IPS-NIHi11 (cell line): ENCODE measurements at places on chromosomes 4 and X.
A peak's percentile ranks its signal among the peaks of the same experiment; 100 is the strongest.

GRCh38 chrX:136047016-136047642 is 61.9 kb downstream of the SLC9A6 start:
- DNase-seq = no peak

- no peak for DNase-seq
Observed at GRCh38 chrX:22541926-22542325, 269.2 kb downstream of the CBLL2 start.

DNA sequence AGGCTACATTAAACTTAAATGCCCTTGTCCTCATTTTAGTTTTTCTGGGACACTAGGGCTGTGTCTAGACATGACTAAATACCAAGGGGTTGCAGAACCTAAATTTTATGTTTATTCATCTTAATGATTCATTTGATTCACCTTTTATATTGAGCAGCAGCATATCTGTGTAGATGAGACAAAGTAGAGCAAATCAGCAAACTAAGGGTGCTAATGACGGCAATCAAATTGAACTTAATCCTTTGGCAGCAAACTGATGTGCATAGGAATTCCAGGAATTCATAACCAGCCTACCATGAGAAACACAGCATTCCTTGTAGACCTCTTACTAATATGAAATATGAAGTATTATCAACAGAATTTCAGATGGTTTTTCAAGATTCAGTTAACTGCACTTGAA is 25.1 kb downstream of the EPHA5 start:
- no peak for DNase-seq

GRCh38 chr4:164614329-164614728 is 139.6 kb upstream of the SMIM31 start:
- no peak for DNase-seq

DNA sequence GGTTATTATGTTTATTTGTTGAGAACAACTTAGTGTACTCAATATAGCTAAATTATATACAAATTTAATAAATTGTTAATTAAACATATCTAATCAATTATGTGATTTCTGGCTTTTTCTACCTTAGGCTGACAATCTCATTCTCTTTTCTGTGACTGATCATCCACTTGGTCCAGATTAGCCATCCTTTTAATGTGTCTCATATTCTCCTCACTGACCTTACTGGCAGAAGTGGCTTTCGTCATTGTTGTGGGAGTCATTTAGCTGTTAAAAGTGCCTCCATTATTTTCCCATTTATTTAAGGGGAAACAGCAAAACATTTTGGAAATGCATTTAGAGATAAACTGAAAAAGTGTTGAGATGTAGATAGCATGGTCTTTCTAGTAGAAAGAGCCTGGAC is 172.2 kb downstream of the CCSER1 start:
- DNase-seq = no peak

GRCh38 chr4:112807083-112807482 is 170.1 kb downstream of the LARP7 start:
- DNase-seq = no peak

- peak; percentile 40 for DNase-seq
Observed at GRCh38 chrX:13506574-13506973, 62.8 kb upstream of the EGFL6 start.

DNA sequence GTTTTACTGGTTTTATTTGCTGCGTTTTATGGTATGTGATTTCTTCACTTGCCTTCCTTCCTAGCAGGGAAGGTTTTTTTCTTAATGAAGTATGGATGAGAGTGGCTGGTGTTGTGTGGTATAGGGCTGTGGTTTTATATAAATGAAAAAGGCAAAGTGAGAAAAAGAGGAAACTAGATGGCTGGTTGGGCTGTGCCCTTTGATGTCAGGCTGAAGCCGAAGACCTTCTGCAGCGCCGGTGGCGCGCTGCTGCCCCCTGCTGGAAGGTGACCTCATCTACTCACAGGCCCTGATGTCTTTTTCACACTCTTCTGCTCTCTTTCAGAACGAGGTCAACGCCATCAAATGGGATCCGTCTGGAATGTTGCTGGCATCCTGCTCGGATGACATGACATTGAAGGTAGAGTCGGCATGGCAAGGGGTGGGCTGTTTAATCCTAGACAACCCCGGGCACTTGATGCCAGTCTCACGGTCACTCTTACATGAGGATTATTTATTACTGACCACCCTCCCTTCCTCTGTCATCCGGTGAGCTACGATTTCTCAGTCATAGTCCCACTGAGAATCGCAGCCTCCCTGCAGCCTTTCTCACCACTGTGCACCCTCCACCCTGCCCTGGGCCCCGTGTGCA is 56.6 kb downstream of the GPR143 start:
- DNase-seq = peak; percentile 74

- no peak for DNase-seq
Observed at GRCh38 chr4:1208970-1209704, 36.8 kb upstream of the SPON2 start.

GRCh38 chrX:1649621-1650020 is 34.8 kb downstream of the ASMT start:
- DNase-seq = peak; percentile 65

DNA sequence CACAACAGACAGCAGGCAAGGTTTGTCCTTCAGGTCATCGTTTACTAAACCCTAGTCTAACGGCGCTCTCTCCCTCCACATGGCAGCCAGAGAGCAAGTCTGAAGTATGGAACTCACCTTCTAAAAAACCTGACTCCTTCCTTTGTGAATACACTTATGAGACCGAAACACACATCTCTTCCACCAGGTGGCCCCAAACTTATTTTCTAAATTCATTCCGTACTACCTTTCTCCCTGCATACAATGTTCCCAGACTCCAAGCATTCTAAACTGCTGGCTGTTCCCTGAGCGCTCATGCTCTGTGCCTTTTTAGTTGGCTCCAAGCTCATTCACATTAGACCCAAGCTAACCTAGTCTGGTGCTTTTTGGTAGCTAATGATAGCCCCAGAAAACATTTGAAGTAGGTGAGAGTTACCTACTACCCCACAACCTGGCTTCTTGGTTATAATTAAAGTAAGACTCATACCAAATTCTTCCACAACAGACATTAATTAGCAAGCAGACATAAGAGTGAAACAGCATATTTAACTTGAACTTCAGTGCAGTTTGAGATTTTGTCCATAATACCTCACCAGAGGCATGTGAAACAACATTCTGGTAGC is 67.6 kb upstream of the DCLK2 start:
- peak; percentile 59 for DNase-seq

DNA sequence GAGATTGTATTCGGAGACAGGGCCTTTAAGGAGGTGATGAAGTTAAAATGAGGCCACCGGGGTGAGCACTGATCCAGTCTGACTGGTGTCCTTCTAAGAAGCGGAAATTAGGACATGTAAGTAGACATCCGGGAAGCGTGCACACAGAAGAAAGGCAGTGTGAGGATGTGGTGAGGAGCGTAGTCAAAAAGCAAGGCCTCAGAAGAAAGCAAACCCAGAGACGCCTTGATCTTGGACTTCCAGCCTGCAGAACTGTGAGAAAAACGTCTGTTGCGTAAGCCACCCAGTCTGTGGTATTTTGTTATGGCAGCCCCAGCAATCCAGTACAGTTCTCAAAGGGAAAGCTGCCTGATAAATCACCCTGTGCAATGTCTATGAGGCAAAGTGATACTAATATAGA is 153.5 kb downstream of the KCNIP4 start:
- DNase-seq = no peak

- DNase-seq = no peak
Observed at GRCh38 chr4:8679032-8679431, 86.5 kb downstream of the CPZ start.

- DNase-seq = no peak
Observed at GRCh38 chr4:113446019-113446418, 315.5 kb downstream of the CAMK2D start.

DNA sequence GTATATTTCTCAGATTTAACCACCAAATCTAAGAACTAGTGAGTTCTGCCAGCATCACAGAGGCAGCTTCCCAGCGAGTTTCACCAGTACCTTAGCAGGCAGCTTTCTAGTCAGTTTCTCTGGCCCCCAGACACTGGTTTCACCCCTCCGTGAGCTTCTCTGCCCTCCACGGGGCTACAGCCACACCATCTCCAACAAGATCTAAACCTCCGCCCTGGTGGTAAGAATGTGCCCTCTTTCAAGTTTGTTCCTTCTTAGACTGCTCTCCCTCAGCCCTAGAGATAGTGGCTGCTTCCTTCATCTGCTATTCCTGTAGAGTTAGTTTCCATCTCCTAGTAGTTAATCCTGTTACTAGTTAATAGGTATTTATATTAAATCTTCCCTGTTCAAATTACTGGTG is 60.5 kb upstream of the TAB3 start:
- peak; percentile 19 for DNase-seq

DNA sequence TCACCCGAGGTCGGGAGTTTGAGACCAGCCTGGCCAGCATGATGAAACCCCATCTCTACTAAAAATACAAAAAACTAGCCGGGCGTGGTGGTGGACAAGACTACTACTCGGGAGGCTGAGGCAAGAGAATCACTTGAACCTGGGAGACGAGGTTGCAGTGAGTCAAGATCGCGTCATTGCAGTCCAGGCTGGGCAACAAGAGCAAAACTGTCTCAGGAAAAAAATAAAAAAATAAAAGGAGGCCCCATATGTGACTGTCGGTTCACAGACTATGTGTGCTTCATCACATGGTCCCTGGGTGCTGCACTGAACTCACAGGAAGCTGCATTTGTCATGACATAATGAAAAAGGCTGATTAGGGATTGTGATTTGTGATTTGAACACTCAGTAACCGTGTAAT is 6.4 kb downstream of the TRIML1 start:
- DNase-seq = no peak

- no peak for DNase-seq
Observed at GRCh38 chrX:26722666-26723428, 506.9 kb downstream of the MAGEB5 start.

DNA sequence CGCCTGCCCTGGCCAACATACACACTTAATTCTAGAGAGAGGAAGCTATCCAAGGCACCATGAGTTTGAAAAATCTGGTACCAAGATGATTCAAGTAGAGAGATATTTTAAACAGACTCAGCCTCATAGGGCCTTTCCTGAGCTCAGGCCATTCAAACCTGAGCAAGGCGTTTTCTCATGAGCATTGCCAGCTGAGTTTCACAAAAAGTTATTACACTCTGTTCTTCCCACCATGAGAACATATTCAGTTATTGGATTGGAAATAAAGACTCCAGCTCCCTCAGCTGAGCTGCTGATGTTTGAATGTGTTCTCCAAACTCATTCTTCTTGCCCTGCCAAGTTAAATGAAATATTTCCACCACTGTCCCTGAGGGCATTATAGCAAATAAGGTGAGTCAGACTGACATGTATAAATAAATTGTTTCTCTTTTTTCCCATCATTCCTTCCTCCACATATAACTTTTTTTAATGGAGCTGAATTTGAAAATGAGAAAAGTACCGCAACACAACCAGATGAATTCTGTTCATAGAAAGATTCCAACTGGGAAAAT is 429.6 kb downstream of the RAB28 start:
- DNase-seq = no peak

DNA sequence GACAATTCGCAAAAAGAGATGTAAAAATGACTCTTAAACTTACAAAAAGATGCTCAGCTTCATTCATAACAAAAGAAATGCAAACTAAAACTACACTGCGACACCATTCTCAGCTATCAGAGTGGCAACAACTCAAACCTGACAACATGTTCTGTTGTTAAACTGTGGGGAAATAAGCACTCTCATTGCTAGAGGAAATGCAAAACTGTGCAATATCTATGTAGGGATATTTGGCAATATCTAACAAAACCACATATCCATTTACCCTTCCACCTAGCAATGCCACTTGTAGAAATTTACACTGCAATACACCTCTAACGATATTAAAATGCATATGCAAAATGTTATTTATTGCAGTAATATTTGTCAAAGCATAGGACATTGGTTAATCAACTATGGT is 78.3 kb upstream of the EGFL6 start:
- no peak for DNase-seq

DNA sequence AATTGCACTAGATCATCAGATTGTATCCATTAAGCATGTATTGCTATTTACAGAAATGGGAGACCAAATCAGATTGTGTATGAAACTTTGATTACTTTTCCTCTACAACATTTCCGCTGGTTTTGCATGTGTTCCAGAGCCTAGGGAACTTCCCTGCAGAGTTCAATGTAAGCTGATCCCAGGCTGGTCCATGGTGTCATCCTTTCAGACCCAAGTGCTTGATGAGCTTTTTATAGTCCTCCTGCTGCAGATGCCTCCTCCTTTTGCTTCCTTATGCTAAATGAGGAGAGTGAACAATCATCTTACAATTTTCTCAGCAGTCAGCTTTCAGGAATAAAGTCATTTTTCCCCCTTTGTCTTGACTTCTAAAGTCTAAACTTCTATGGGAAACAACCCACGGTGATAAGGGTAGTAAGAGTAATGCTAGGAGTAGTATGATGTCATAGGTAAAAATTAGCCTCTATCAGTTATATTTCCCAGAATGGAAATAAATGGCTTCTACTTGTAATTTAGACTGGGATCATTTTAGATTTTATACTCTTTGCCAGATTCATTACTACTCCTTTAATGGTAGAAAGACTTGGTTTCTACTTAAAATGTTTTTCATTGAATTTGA is 55.1 kb upstream of the SLC4A4 start:
- DNase-seq = no peak

GRCh38 chrX:103626855-103627254 is 1.9 kb upstream of the TCEAL1 start:
- no peak for DNase-seq

DNA sequence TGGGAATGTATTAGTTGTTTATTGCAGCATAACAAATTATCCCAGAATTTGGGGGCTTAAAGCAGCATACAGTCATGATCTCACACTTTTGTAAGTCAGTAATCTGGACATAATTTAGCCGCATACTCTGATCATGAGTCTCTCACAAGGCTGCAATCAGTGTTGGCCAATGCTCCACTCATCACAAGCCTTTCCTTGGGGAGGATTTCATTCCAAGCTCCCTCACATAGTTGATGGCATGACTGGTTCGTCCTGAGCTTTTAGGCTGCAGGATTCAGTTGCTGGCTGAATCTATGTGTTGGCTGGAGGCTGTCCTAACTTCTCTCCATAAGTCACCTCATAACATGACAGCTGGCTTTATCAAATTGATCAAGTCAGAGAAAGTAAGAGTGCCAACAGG is 1568.6 kb upstream of the PCDH7 start:
- DNase-seq = no peak

DNA sequence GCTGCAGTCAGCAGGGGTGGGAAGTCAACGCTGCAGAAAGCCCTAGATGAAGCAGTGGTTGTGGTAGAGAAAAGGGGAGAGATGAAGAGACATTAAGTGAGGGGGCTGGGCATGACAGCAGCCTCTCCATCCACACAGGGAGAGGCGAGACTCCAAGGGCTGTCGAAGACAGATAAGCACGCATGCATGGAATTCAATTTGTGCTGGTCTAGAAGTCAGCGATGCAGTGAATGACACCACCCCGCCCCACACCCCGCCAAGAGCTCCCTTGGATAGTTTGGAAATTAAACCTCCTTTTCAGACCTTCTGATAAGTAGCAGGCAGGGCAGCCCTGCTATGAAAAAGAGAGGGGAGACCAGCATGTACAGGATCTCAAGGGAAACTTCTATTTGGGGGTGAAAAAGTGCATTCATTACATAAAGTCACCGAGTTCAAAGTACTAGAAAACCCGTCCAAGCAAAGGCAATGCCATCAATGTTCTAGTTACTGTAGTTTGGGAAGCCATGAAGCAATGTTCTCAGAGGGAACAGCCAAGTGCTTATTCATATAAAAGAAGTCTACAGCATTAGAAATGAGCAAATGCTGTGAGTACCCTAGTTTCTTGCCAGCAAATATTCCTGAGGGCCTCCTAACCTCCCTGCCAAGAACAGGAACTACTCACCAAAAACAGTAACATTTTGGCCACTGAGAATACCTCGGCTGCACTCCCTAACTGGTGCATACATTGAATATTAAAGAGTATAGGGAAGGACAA is 152.3 kb upstream of the ANXA10 start:
- no peak for DNase-seq

GRCh38 chrX:152817078-152817764 is 13.3 kb downstream of the CETN2 start:
- peak; percentile 33 for DNase-seq
